ENCODE measurements at places on chromosomes 6 and 20.
A peak's percentile ranks its signal among the peaks of the same experiment; 100 is the strongest.

DNA sequence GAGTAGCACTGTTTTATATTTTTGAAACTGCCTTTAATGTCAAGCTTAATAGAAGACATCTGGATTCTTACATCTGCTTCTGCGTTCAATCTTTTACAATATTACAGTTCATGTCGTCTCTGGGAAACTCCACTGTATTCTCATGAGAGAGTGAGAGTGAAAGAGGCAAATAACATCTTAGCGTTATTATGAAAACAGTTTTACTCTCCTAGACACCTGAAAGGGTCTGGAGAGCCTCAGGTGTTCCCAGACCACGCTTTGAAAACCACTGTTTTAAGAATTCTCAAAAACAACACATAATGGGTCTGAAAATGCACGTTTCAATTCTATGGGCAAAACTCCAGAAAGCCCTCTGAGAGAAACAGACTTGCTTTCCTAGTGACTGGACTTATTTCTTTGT is 63.3 kb downstream of the ARHGAP18 start:
- no peak for DNase-seq

GRCh38 chr20:32804022-32804715 is 15.6 kb upstream of the MAPRE1 start:
- no peak for DNase-seq

- DNase-seq = no peak
Observed at GRCh38 chr6:43123461-43124314, 47.4 kb upstream of the SRF start.

- peak; percentile 16 for DNase-seq
Observed at GRCh38 chr20:41395667-41396664, 29.3 kb upstream of the EMILIN3 start.

- no peak for DNase-seq
Observed at GRCh38 chr20:46797206-46797605, 87.8 kb downstream of the SLC2A10 start.

DNA sequence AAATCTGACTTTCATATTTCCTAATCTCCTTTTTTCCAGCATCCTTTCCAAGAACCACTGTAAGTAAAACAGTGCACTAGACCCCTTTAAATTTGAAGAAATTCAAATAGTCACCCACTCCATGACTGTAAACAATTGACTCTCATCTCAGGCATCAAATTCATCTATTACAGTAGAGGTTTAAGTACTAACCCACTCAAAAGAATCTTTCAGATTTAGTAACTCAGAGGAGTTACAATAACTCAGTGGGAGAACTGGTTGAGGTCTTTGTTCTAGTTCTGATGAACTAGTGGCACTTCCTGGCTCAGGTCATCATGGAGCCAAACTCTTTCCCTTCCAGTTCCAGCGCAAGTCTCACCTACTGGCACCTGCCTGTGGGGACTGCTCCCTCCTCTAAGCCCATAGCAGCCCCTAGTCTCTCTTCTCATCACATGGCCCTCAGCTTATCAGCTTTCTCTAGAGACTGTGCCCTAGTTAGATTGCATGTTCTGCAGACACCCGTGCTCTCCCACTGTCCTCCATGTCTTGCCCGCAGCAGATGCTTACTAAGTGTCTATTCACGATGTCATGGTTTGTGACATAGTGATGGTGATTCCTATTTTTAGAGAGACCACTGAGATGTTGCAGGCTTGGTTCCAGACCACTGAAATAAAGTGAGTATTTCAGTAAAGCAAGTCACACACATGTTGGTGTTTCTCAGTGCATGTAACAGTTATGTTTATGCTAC is 196.2 kb downstream of the TBC1D7 start:
- no peak for DNase-seq

GRCh38 chr20:8339349-8339748 is 207.3 kb downstream of the PLCB1 start:
- no peak for DNase-seq

DNA sequence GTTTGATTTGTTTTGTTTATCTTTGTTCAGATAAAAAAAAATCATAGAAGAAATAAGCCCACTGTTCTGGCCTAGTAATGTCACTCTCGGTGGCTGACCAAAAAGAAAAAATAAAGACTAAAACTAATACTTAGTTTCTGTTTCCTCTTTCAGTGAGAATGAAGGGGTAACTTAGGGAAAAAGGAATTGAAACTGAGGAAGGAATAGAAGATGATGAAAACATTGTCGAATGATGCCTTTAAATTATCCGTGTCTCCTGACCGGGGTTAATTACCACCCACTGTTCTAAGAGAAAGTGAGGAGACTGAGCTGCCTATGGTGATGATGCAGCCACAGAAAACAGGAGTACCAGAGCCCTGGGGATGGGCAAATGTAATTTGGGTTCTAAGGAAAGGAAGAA is 73.1 kb downstream of the PTCHD4 start:
- no peak for DNase-seq

- DNase-seq = no peak
Observed at GRCh38 chr6:72702421-72702820, 80.6 kb downstream of the KCNQ5 start.

DNA sequence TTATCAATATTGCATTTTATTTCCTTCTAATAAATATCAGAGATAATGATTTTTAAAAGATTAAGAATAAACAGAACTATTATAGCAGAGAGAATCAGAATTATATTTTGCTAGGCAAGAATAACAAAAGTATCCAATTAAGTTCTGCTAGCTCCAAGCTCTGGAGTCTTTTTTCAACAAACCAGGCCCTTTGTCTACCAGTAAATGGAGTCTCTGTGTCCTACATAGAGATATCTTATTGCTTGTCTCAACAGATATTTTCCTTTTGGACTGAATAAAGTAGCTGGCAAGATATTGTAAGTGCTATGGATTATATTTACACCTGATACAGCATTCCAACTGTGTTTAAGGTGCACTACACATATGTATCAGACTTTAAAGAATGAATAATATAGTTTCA is 107.1 kb downstream of the DST start:
- no peak for DNase-seq

DNA sequence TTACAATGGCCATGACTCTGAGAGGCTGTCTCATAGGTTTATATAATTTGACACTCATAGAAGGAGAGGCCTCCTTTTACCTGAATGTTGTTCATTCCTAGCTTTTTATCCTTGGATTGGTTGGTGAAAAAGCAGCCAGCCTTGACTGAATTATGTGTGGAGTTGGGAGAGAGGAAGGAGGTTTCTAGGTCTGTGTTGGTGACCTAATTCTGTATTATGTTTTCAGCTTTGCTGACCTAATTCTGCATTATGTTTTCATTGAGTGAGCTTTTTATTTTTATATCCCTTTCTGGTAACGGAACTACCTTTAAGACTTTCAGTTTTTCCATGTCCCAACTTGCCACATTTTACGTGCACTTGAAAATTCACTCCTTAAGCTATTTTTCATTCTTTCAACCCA is 59.1 kb upstream of the RNF144B start:
- DNase-seq = no peak

GRCh38 chr6:117591405-117591804 is 10.9 kb downstream of the GOPC start:
- DNase-seq = no peak

- DNase-seq = no peak
Observed at GRCh38 chr20:51801122-51801822, 1.0 kb downstream of the SALL4 start.

DNA sequence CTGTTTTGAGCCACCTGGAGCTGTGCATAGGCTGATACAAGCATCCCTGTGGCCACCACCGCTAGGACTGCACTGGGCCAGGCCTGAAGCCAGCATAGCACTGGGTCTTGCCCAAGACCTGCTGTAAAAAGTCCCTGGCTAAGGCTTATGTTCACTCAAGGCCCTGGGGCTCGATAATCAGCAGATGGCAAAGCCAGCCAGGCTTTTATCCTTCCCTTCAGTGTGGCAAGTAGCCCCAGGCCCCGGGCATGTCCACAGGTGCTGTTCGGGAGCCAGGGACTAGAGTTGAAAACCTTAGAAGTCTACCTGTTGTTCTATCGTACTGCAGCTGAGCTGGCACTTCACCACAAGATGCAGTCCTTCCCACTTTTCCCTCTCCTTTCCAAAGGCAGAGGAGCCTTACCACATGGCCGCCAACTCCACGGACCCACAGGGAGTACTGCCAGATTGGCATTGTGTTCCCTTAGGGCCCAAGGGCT is 226.4 kb upstream of the ZNF217 start:
- no peak for DNase-seq

- DNase-seq = no peak
Observed at GRCh38 chr6:27136077-27136644, 111.3 kb upstream of the PRSS16 start.

DNA sequence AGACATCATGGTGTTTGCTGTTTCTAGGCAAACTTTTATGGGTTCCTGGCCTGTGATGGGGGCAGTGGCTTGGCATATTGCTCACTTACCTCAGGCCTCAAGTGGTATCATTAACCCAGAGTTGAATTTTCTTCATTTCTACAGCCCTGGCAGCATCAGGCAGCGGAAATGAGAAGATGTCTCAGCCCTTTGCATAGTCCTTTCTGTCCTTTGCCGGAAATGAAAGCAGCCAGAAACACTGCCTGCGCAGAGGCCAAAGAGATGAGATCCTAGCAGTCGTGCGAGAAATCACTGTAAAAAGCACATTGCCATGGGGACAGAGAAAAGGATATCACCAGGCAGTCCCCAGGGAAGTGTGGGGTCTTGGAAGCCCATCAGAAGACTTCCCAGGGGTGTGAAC is 37.4 kb upstream of the KCNG1 start:
- DNase-seq = no peak

DNA sequence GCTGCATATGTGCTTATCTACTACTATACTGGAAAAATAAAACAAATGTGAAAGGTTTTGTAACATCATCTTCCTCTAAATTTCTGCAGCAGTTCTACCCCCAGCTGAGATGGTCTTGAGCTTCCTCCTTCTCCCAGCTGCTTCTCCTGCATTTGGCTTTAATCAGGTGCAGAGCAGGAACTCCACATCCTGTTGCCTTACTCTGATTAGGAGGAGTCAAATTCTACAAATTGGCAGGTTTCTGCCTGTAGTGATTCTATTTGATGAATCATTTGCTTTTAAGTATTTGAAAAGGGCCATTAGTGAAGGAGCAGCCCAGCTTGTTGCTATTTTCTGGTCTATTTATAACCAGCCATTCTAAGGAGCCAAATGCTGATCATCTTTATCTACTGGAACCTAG is 224.5 kb downstream of the GMDS start:
- no peak for DNase-seq

- no peak for DNase-seq
Observed at GRCh38 chr6:76466286-76466685, 393.8 kb upstream of the IMPG1 start.

DNA sequence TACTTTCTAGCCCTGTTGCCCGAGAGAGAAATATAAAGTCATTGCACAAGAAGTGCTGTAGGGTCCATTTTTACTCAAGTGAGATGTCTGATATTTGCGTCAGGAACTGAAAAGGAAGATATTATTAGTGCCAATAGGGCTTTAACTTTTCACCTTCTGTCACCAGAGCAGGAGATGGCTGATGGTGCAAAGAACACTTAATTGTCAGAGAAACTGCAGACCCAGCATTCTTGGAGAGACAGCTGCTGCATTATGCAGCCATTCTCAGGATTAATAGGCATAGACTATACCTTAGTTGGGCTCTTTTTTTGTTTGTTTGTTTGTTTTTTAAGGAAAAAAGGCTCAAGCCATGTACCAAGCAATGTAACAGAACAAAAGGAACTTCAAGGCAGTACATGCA is 179.4 kb downstream of the RPS12 start:
- DNase-seq = no peak

- no peak for DNase-seq
Observed at GRCh38 chr6:139243536-139243935, 48.3 kb downstream of the TXLNB start.

- no peak for DNase-seq
Observed at GRCh38 chr6:107662333-107662732, 161.8 kb downstream of the SCML4 start.

GRCh38 chr6:110404607-110405006 is 10.8 kb downstream of the DDO start:
- DNase-seq = no peak

- no peak for DNase-seq
Observed at GRCh38 chr6:13428583-13429405, 58.6 kb downstream of the GFOD1 start.

- DNase-seq = no peak
Observed at GRCh38 chr6:53803081-53803860, 8.5 kb downstream of the LRRC1 start.

GRCh38 chr6:32886681-32887383 is 32.8 kb downstream of the PSMB9 start:
- DNase-seq = no peak

All from NCI-H526 (cell line).